Esophagus muscularis mucosa (tissue), 4 donors: ENCODE measurements at places on chromosomes 2 and 18. TPM values are rescaled to one million over a fixed set of nuclear protein-coding genes. Genes with fewer than 3 reads are reported as not detected.

C1QL2 gene
- total RNA-seq = not detected

SNORC gene
- total RNA-seq = 2.5 TPM

TLX2 gene
- 0.99 TPM for total RNA-seq

GKN1 gene
- not detected for total RNA-seq

ZNF519 gene
- total RNA-seq = 3.0 TPM

SGPP2 gene
- 0.32 TPM for total RNA-seq

SFT2D3 gene
- total RNA-seq = 9.1 TPM

PTH2R gene
- total RNA-seq = not detected

DNA sequence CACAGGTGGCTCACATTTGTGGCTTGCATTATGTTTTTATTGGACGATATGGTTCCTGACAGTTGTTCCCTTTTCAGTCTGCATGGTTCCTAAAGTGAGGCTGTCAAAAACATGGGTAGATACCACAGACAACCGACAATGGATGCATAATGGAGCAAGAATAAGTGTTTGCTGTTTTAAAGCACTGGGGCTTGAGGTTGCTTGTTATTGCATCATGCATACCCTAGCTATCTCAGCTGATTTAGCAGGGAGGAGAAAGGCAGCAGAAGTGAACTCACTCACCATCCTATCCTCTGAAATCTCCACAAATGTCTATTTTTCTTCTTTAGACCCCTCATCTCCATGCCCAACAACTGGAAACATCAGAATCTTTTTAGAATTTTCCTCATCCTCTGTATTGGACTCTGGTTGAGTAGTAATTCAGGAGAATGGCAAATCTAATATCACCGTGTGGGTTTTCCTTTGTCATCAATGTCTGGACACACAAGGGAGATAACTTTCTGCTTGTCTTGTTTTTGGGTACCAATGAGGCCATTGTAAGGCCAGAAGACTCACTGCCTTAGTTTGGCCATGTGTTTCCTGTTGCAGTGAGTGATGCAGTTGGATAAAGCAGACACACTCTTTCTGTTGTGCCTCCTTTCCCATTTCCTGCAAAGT, 46.7 kb downstream of the FBXO48 start:
- no peak for DNase-seq

DNA sequence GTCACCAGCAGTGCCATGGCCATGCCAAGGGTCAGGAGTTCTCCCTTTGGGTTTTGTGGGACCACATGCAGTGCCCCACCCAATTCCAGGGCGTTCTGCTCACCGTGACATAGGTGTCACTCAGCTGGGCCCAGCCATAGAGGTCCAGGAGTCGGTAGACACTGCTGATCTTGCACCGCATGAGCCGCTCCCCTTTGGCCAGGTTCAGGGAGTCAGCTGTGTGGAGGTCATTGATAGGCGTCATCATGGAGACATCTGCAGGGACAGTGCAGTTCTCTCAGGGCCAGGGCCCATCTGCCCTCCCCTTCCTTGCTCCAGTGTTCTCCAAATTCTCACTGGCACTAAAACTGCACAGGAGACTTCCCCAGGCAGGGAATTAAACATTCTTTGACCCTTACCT, 71.9 kb downstream of the ADD2 start:
- DNase-seq = no peak

- no peak for DNase-seq
These were observed 123.8 kb upstream of the ZEB2 start for GRCh38 chr2:144643537-144644336.

GRCh38 chr2:218832520-218832919, 917 bp upstream of the PRKAG3 start:
- no peak for DNase-seq

DNA sequence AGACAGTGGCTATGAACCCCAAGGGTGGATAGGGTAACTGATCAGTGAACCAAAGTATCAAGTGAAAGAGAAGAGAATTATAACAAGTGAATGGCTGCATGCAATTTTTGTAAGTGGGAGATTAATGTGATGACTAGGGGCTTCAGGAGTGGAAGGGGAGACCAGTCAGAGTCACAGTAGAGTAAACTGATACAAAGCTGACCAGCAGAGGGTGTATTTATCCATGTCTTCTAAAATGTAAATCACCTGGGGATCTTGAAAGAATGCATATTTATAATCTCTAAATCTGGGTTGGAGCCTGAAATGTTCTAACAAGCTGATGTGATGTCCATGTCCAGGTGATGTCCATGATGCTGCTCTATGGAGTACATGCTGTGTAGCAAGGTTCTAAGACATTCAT, 1351.3 kb upstream of the CHAC2 start:
- DNase-seq = no peak

GRCh38 chr2:192327576-192327975, 132.8 kb upstream of the TMEFF2 start:
- no peak for DNase-seq

GRCh38 chr2:63788071-63788470, 53.6 kb upstream of the UGP2 start:
- DNase-seq = no peak

GRCh38 chr18:79742076-79742475, 55.7 kb upstream of the KCNG2 start:
- no peak for DNase-seq

DNA sequence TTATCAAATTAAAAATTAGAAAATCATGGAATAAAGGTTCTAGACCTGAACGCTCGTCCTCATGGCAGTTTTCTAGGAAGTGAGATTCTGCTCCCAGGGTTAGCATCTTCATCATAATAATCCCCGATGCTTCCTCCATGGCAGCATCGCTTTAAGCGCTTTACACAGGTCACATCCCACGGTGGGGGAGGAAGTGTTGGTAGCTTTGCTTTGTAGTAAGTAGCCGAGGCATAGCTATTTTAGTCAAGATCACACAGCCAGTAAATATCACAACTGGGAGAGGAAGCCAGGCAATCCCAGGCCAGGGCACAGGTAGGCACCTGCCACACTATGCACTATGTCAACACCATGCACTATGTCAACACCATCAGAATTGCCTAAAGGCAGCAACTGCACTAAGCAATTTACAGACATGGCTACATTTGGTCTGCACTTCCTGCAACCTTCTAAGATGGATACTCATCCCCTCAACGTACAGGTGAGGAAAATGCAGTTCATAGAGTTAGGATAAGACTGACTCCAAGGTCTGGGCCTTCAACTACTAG, 205.5 kb downstream of the FBXO15 start:
- DNase-seq = peak; percentile 90

GRCh38 chr2:193774166-193774565, 1579.4 kb upstream of the TMEFF2 start:
- DNase-seq = no peak

DNA sequence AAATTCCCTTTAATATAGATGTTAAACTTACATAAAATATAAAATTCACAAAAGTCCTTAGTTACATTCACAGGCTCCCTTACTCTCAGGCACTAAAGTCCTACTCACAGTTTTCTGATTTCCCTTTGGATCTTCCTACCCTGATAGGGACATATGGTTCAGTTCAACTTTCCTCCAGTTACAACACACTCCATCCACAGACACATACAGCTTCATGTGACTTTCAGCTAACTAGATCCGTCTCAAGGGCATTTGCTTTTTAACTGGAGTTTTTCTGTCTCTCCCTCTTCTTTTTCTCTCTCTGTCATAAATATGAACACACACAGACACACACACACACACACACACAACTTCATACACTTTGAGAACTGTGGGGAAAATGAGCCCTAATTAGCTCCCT, 419.2 kb downstream of the LRP1B start:
- no peak for DNase-seq

GRCh38 chr2:70982971-70983370, 4.5 kb downstream of the ANKRD53 start:
- no peak for DNase-seq

GRCh38 chr18:58186258-58186948, 142.4 kb downstream of the NEDD4L start:
- DNase-seq = no peak

DNA sequence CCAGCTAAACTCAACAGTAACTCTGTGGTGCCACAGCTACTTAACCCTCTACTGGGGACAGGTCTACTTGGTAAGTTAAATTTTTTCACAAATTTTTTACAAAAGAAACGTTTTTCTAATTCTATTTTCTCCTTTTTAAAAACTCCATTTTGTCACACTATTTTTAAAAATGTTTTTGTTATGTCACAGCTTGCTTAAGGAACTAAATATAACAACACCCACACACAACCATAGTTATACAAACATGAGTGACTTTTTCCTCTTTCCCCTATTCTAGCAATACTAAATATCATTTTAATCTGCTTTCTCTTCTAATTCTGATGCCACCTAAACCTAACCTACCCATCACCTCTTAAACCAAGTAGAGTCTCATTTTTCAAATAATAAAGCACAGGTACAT, 160.5 kb upstream of the EPC2 start:
- DNase-seq = no peak

DNA sequence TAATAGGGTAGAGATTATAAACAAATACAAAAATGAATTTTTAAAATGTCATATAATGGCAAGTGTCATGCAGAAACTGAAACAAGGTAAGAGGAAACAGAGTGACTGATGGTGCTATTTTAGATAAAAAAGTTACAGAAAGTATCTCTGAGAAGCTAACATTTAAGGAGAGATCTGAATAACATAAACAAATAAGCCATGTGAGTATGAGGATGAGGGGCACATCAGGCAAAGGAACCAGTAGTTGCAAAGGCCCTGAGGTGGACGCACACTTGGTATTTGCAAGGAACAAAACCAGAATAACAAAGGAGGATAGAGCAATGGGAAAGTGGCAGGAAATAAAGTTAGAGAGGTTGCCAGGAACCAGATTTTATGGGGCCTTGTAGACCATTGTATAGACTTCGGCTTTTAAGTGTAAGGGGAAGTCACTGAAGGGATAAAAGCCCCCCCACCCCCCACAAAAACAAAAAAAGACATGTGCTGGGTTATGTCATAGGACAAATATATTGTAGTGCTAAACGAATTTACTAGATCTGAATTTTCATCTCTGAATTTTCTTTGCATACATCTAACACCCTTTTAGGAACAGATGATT, 159.2 kb downstream of the DTNB start:
- DNase-seq = no peak

DNA sequence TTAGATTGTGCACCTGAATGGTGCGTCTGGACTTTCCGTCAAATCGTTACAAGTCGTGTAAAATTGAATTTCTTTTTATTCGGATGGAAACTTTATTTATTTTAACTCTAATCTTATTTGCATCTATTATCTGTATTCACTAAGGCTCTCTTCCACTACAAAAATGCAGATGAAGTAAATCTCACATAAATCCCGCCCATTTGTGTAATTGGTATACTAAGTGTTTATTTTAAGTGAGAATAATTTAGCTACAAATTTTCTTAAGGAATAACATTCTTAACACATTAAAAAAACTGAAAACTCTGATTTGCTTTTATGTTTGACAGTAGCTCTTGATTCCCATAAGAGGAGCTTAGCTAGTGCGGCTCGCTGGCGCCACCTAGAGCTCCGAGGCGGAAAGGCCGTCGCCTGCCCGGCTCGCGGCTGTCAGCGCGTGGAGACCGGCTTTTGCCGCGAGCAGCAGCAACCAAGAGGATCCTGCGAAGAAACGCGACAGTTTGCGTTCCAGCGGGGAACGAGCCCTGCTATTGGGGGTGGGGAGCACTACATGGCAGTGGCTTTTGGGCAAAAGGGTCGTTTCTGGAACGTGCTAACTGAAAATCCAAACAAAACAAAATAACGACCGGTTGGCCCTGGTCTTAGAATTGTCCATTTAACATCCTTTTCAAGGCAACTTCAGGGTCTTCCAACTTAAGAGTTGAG, 6.7 kb downstream of the SP9 start:
- DNase-seq = no peak

DNA sequence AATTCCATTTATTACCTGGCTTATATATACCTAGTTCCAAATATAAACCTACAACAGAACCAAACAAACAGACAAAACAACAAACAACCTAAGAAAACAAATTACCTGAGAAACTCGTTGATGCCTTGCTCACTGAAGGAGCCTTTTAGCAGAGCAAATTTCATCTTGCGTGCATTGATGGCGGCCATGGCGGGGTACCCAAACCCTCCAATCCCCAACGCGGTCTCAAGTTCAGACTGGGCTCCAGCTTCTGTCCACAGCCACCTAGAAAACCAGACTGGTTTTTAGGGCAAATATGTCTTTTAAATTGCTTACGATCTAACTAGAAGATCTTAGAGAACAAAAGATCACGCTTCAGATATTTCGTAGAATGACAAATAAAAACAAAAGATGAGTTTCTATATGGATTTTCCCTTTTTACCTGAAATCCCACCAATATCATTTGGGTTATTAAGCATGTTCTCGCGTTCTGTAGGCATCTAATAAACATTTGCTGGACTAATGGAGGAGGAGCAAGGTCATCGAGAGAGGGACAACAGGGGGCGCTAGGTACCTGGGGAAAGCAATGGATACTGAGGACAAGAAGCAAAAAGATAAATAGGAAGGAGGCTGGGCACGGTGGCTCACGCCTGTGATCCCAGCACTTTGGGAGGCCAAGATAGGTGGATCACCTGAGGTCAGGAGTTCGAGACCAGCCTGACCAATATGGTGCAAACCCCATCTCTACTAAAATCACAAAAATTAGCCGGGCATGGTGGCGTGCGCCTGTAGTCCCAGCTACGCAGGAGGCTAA, 25.2 kb downstream of the PDIA6 start:
- no peak for DNase-seq

DNA sequence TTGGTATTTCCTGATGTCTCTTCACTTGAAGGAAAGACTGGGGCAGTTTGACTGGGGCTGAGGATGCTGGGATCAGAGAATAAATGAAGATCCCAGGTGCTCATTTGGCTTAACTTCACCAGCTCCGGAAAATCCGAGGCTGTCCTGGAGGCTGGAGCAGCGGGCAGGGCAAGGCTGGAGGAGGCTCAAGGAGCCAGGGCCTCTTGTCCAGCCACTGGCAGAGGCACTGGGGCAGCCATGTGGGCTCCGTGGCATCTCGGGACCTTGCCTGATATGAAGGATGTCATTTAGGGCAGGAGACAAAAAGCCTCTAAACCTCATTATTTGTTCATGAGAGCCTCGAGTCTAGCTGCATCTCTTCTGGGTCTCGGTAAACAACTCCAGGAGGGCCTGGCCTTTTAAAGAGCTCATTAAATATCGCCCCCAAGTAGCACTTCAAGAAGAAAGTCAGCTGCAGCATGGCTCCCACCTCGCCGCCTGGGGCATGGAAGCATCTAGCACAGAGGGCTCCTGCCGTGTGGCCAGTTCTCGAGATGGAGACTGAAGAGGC, 13.5 kb upstream of the GPR55 start:
- DNase-seq = peak; percentile 66
